ENCODE measurements at places on chromosomes 7 and 10.

- no peak for DNase-seq
Observed at GRCh38 chr7:150337179-150337578, 4.2 kb downstream of the RARRES2 start.

GRCh38 chr10:68955355-68955831 is 577 bp upstream of the DDX21 start:
- peak; percentile 2 for DNase-seq

DNA sequence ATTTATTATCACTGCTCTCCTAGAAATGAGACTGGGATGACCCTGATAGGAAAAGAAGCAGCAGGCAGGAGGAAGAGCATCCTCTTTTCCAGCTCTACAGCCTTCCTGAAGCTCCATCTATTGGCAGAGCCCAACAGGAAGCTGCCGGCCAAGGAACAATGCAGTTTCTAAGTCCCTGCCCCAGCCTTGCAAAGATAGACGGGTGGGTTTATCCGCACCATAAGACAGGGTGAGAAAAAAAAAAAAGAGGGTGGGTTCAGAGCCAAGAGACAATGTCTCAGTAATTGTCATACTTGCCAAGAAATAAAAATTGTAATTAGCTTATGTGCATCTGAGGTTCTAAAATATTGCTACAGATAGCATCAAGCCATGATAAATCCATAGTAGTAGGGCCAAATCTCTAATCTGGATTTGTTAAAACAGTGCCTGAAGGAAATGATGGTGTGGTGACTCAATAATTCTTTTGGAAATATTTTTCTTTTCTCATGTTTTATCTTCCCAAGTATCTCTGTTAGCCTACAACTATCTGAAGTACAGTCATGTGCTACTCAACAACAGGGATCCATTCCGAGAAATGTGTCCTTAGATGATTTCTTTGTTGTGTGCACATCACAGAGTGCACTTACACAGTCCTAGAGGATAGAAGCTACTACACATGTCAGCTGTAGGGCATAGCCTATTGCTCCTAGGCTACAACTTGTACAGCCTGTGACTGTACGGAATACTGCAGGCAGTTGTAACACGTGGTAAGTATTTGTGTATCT is 242.9 kb upstream of the CXCL12 start:
- no peak for DNase-seq

- DNase-seq = no peak
Observed at GRCh38 chr10:47452495-47453140, 31.3 kb downstream of the ANXA8 start.

GRCh38 chr10:133590226-133590969 is 25.0 kb upstream of the SYCE1 start:
- no peak for DNase-seq

GRCh38 chr10:49634069-49634660 is 20.3 kb downstream of the CHAT start:
- no peak for DNase-seq

DNA sequence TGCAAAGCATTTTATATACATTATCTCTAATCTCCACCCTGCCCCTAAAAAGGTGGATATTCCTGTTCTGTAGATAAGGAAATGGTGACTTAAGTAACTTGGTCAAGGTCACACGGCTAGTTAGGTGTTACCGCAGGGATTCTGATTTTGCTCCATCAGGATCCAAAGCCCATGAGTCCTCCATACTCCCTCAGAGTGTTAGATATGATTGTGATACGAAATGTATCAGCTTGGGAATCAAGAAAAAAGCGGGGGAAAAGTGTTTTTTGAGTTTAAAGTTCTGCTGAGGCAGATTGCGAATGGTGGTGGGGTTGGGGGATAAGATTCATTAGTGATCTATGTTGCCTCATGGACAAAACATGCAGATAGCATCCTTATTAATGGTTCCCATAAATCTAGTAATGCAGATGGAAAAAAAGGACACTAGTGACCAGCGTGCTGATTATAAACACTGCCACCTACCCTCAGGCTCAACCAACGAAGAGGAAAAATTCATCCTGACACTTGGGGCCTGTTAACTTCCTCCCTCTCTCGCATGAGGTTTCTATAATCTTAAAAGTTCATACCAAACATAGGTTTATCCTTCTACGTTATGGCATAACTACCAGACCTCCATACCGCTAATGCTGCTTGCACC is 2.3 kb downstream of the ICA1 start:
- no peak for DNase-seq

- no peak for DNase-seq
Observed at GRCh38 chr10:110919349-110919931, at the start of gene SHOC2. TSS of gene SHOC2 (plus strand) at chr10:110919604. CDS start at chr10:110964359, 44,755 bp downstream.

DNA sequence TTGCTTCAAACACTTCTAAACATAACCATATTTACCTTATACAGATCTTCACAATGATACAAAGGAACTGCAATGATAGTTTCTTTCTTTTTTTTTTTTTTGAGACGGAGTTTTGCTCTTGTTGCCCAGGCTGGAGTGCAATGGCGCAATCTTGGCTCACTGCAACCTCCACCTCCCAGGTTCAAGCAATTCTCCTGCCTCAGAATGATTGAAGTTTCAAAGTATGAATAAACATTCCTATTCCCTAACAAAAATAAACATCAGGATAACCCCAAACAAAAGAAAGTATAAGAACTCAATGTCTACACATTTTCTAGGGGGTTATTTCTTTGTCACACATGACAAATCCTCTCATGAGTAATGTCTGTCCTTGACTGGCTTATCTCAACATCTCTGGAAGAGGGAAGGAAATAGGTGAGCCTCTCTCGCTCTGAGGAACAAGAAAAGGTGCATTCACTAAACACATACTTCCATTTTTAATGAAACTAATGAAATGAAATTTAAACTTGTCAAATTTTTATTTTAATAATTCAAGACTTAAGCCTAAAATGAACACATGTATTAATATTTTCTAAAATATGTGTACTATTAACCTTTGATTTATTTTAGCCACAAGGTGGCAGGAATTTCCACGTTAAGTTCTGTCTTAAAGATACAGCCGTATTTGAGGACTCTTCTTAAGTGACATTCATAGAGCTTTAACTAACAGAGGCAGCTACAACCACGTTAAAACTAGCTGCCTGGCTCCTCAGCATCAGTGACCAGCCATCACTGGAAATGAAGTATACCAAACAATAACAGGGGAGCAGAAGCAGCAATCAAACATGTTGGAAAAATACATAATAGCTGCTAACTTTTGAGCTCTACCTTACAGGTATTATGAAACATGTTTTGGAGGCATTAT is 58.3 kb downstream of the MALSU1 start:
- DNase-seq = no peak

GRCh38 chr7:88485821-88486220 is 179.1 kb upstream of the STEAP4 start:
- no peak for DNase-seq

- no peak for DNase-seq
Observed at GRCh38 chr10:130717083-130717482, 580.9 kb downstream of the GLRX3 start.

DNA sequence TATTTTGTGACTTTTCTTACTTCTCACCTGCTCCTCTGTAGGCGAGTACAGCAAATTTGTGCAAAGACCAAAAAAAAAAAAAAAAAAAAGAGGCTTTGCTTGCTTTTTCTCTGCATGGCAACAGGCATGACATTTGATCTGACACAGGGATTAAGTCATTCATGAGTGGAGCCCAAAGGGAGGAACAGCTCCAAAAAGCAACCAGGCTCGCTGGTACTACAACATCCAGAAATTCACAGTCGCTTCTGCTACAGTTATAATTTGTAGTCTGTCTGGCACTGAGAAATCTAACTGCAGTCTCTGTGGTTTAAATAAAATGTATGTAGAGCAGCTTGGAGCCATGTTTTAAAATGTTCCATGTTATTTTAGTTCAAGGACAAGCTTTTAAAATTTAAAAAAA is 31.7 kb downstream of the MKX start:
- DNase-seq = no peak

DNA sequence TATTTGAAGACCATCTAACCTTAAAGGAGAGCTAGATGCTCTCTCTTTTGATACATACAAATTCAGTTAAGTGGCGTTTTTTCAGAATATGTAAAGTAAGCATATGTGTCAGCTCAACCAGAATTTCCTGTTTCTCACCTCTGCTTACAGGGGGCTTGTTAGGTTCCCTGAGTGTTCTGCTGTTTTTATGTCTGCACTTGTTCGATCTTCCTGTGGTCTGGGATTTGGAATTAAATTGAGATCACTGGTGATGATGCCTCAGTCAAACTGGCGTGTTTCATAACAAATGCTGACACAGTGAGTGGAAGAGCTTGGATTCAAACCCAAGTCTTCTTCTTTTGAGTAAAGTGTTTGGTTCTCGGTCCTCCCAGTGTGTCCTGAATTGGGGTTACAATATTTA is 348.3 kb upstream of the AKR1E2 start:
- no peak for DNase-seq

DNA sequence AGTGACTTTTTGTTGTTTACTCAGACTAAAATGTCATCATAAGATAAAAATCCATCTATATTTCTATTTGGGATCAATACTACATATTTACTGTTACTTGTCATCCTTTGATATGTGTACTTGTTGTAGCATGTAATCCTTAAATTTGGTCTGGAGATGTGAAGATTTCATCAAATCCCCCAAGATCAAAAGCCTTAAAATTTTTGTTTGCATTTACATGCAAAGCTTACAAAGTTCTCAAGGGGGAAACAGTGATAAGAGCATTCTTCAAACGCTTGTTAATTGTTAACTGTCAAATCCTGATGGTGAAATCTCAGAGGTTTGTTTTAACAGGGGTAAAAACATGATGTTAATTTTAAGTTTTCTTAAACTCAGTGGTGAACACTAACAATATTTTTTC is 84.9 kb upstream of the SKAP2 start:
- no peak for DNase-seq

DNA sequence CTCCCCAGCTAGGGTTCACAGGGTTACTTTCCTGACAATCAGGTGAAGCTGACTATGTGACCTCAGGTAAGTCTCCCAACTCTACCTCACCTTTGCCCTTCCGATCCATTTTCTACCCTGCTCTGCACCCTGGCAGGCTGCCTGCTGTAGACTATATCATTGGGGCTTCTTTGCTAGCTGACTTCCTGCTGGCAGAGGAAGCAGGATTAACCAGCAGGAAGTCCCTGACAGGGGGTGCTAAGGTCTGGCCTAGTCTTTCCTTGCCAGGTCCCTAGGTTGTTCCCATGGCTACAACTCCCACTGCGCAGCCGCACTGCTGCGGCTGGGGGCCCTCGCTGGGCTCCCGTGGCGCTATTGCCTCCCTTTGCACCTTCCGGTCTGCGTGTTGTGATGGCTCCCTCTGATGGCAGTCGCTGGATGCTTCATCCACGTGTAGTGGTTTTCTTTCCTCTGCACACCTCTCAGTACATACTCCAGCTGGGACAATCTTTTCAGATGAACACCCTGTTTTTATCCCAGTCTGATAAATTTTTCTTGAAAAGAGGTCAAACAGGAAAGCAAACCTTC is 365.9 kb downstream of the REEP3 start:
- no peak for DNase-seq

- no peak for DNase-seq
Observed at GRCh38 chr7:30708412-30708811, 26.2 kb upstream of the CRHR2 start.

GRCh38 chr10:35421553-35422178 is 85.4 kb downstream of the CCNY start:
- no peak for DNase-seq

DNA sequence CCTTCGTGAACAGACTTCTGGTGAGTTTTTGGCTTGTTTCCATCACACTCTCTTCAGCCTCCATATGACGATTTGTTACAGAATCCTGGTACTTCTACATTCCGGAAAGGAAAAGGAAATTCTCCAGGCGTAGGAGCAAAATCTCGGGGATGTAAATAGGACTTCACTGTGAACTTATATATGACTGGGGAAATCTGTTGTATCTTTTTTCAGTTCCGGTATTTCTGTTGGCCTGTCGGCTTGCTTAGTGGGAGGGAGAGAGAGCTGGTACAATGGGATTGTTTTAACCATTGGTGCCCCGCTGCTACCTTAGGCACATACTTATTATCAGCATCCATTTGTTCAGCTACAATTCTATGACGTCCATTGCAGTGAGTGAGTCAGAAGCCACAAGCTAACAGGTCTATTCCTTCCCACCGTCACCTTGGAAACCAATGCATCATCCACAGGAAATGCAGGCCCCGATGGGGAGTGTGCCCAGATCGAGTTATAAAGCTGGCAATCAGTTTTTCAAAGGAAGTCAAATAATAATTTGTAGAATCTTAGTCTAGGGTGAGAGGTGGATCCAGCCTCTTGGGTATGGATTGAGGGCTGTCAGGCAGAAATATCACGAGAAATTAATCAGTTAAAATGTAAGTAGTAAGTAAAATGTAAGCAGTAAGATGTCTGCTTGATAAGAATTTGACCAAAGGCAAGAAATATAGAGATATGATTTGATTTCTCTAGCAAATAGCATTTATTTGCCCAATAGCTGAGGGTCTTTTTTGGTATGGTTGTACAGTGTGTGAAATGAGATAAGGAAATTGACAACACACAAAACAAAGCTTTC is 92.0 kb upstream of the MKLN1 start:
- DNase-seq = peak; percentile 53

DNA sequence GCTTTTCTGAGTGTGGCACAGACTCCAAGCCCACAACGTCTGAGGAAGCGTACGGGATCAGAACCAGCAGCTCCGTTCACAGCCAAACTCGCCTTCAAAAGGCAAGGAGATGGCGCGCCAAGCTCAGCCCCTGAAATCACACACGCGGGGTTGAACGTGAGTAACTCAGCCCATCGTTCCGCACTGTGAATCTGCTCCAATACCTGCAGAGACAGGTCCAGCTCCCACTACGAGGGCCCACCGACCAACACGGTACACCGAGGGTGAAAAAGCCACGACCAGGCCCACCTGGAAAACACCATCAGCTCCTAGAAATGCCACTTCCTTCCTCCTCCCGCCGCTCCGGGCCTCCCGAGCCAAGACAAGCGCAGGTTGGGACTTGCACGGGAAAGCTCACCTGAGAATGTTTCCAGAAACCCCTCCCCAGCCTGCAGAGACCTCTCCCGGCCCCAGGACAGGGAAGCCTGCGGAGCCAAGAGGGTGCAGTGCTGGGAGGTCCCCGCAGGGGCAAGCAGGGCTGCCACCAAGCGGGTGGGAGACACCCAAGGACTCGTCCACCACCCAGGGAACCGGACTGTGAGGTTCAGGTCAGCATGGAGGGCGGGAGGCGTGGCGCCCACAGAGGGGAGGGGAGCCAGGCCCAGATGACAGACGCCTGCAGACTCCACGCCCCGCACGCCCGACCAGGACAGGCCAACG is 93.9 kb upstream of the PDGFA start:
- DNase-seq = no peak

- DNase-seq = no peak
Observed at GRCh38 chr10:30190577-30191552, 131.5 kb upstream of the JCAD start.
